ENCODE measurements at places on chromosomes 12 and 14.
A peak's percentile ranks its signal among the peaks of the same experiment; 100 is the strongest.

- DNase-seq, result no peak
Observed at GRCh38 chr14:91129261-91129660, 15.4 kb downstream of the DGLUCY start.

GRCh38 chr14:24504425-24504950, 3.6 kb downstream of the CMA1 start:
- DNase-seq, result no peak

GRCh38 chr14:48703728-48704467, 882.3 kb downstream of the RPS29 start:
- DNase-seq, result no peak

DNA sequence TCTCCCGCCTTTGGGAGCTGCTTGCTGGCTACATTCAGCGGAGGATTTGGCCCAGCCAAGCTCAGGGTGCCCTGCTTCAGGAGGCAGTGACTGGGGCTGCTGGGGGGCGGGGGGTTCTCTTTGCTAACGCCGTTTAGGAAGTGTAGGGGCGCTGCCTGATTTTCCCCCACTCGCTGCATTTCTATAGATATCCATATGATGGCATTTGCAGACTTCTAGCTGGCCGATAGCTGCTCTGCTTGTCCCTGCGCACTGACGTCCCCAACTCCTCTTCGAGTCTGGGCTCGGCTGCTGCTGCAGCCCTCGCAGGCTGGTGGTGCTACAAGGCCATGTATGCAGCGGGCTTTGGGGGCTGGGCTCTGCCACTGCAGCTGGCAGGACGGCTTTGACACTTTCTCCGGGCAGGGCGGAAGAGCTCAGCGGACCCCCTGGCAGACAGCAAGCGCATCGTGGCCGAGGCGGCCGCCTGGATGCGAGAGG, 3.1 kb downstream of the LRFN5 start:
- no peak for DNase-seq

DNA sequence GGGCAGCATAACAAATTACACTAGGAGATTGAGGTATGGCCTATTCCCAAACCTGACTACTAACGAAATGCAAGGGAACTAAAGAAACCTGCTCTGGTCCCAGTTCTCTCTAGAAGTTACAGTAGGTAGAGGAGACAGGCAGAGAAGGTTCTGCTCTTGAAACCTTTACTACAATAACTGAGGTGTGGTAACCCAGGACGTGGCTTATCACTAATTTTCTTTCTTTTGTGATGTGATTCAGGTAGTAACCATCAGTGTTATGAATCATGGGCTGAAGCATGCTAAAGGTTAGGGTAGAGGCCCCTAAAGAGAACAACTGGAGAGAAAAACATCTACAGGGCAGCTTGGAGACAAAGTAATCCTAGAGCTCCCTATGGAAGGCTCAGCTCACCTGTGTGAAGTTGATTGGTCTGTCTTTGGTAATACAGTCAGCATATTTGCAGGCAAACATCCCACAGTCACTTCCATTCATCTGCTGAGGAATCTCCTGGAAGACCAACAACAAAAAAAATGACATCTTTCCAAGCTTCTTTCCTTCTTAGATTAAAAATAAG, 41.8 kb upstream of the COL2A1 start:
- no peak for DNase-seq

- no peak for DNase-seq
Observed at GRCh38 chr12:77442633-77443032, 377.3 kb upstream of the E2F7 start.

DNA sequence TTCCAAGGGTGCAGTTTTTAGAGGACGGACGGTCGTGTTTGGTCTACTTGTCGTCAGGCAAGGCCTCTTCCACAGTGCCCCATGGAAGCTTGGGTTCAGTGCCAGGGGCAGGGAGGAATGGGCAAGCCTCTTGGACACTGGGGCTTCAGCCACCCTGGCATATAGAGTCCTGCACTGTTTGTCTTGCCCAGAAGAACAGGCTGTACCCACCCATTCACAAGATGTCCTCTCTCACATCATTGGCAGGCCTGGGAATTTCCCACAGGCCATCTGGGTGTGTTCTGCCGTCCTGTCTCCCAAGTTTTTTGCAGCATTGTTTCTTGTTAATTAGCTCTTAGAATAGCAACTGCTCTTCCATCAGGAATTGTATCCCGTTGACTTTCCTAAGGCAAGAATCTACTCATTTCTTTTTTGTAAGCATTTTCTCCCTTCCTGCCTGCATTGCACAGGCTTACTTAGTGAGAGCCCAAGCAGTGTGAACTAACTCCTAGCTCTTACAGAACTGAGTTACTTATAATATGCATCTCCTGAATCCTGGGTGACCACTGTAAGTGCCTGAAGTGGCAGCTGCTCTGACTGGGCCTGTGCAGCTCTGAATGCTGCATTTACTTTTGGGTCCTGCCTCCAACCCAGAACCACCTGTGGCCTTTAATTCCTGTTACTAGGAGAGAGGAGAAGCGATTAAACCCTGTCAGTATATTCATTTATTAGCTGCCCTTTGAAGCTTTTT, 149.4 kb upstream of the HIF1A start:
- no peak for DNase-seq

GRCh38 chr14:71745072-71745471, 187.2 kb upstream of the RGS6 start:
- no peak for DNase-seq

DNA sequence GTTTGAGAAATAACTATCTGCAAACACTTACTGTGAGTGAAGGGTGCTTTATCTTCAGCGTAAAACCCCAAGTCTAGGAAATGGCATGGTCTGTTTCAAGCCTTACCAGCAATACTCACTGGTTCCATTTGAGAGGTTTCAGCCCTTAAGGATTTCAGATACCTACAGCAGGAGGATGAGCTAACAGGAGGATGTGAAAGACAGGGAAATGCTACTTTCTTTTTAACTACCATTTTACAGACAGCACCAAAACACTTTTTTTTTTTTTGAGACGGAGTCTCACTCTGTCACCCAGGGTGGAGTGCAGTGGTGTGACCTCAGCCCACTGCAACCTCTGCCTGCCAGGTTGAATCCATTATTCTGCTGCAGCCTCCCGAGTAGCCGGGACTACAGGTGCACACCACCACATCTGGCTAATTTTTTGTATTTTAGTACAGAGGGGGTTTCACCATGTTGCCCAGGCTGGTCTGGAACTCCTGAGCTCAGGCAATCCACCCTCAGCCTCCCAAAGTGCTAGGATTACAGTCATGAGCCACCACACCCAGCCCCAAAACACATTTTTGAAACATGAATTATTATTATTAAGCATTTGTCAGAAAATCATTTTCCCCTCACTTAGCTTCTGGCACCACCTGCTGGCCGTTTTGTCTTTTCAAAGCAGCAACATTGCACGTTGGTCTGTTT, 4.6 kb downstream of the MTRFR start:
- DNase-seq, result peak; percentile 84

DNA sequence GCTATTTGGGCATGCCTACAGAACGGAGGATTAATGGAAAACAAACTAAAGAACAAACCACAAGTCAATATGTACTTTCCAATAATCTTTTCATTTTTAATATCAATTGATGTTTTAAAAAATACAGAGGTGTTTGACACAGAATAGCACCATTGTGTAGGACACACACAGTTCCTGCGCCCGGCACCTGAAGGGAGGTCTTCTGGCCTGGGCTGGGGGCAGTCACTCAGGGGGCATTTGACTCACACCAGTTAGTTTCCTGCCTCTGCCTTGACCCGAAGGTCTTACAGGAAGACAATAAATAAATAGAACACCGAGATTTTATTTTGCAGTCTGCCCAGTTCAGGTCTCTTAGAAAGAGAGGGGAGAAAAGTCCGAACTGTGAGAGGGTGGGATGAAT, 9.5 kb downstream of the TMEM106C start:
- no peak for DNase-seq

- DNase-seq, result peak; percentile 76
Observed at GRCh38 chr12:10559244-10559643, 53.6 kb downstream of the EIF2S3B start.

DNA sequence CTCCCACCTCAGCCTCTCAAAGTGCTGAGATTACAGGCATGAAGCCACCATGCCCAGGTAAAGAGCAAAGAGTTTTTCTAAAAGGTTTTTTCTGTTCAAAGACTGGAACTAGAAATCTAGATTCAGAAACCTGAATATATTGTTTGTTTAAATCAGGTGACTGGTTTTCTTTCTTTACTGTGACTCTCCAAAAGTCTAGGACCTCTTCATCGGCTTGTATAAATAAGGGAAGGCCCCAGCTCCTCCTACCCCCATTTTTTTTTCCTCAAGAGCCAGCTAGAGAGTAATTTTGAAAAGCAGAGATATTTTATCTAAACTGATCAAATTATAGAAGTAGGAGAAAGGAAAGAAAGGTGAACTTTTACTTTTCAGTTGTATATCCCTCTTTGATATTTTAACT, 48.0 kb downstream of the TMEM116 start:
- no peak for DNase-seq

DNA sequence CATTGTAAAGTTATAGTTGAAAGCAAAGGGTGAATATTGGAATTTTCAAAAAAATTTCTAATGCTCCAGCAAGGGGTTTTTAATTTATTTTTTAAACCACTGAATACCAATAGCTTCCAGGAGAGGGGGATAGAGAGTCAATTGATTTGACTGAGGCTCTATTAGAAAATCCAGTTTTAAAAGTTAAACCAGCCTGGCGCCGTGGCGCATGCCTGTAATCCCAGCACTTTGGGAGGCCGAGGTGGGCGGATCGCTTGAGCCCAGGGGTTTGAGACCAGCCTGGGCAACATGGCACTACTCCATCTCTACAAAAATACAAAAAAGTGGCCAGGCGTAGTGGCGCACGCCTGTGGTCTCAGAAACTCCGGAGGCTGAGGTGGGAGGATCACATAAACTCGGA, 150.1 kb downstream of the SLC38A4 start:
- DNase-seq, result no peak

- DNase-seq, result peak; percentile 83
Observed at GRCh38 chr12:14961466-14962152, at the start of gene ARHGDIB. ARHGDIB (minus strand) TSS chr12:14961601; CDS start chr12:14950712, 10,889 bp downstream.

- no peak for DNase-seq
Observed at GRCh38 chr14:65258391-65258790, 154.1 kb upstream of the FUT8 start.

- no peak for DNase-seq
Observed at GRCh38 chr12:99649551-99649950, 2.0 kb downstream of the GARIN6 start.

DNA sequence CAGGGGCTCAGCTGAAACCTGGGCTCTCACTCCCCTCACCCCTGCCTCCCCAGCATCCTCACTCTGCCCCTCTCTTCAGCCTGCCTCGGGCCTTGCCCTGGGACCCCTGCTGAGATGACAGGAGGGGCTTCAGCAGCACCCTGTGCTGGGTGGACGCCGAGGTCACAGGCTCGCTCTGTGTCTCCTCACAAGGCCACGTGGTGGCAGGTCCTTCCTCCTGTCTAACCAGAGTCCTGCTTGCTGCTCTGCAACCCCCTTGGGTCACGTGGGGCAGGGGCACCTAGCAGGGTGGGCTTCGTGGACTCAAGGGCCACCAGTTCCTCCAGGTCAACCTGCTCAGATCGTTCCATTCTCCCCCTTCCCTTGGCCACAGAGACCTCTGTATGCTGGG, 90.4 kb downstream of the TMEM121 start:
- no peak for DNase-seq
